Memory B cell (primary cell): ENCODE measurements at places on chromosomes 5 and 9.
A peak's percentile ranks its signal among the peaks of the same experiment; 100 is the strongest.

DNA sequence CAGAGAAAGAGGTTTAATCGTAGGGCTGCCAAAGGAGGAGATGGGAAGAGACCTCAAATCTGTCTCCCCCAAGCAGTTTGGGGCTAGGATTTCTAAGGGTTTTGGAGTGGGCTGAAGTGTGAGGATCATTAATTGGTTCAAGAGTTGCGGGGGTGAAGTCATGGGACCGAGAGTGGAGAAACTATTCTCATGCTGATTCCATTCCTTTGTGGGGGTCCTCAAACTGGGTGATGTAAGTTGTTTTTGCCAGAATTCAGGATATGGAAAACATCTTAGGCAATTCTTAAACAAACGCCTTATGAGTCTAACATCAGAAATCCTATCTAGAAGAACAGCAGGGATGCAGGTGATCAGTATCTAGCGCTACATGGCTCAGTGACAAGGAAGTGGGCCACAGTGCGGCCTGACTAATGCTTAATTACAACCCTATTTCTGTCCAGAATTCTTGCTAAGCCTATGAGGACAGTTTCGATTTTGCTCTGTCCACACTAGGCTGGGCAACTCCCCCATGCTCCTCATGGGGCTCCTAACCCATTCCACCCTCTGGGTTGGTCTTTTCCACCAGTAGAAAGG lies 27.7 kb upstream of the TRIO start:
- H3K27ac ChIP-seq: no peak overlapping the region
- peaks cover 2% of the 10 kb centered on the region for H3K27me3 ChIP-seq
- H3K4me3 ChIP-seq: no peak overlapping the region
- no peak for DNase-seq

DNA sequence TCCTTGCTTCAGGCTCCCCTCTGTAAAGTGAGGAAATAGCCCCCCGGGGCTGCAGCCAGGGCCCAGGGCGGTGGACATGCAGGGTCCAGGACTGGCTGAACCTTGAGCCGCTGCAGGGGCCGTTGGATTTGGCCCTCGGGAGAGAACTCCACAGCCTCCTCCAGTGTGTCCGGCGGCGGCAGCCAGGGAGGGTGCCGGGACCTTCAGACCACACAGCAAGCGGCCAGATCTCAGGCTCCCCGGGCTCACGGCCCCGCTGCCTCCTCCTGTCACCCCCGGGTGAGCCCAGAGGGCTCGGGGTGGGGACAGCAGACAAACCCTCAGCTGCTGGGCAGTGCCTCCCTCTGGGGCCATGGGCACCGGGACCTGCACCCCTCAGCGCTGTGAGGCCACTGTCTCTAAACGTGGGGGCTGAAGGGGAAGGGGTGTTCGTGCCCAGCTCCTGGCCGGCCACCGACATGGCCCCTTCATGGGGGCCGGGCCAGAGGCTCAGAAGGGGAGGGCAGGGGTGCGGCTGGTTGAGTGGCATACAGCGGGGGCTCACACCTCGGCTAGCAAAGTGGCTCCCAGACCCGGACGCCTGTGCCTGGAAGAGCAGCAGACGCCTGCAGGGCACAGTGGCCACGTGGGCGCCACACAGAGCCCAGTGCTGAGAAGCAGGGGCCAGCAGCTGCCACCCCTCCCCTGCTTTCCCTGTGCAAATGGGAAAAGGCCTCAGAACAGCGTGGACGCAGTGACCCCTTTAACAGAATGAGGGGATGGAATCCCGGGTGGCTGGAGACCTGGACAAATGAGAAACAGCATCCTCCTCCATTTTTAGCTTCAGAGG lies 19.7 kb downstream of the SLC9A3 start:
- peaks cover 2% of the 10 kb centered on the region for H3K36me3 ChIP-seq
- no peaks in the 10 kb centered on the region for H3K4me1 ChIP-seq
- no peak overlapping the region for H3K4me3 ChIP-seq
- H3K27ac ChIP-seq: no peak overlapping the region

DNA sequence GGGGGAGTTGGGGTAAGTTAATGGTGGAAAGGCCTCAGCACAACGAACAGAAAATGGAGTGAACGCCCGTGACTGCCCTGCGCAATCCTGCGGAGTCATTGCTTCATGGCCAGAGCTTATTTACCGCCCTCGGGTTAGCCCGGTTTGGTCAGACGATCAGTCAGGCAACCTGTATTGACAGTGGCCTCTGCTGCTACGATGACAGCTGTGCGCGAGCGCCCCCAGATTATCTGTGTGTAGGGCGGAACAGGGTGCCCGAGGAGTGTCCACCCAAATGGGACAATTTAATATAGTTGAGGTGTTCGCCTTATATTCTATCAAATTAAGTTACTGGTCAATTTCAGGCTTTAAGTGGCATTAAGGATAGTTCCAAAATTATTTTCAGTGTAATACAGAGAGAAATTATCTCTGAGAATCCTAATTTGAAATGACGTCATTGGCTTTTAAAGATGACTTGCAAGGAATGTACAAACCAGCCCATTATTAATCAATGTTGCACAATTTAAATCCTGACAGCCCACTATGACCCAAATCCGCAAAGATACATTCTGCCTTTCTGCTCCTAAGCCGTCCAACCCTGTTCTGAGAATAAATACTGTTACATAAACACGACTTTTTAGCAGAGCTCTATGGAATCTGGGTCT lies 879 bp upstream of the UBQLN1 start:
- peak overlapping the region; percentile 100 for H3K4me3 ChIP-seq
- peaks cover 24% of the 10 kb centered on the region for H3K4me1 ChIP-seq
- DNase-seq: no peak
- peak overlapping the region; percentile 100 for H3K27ac ChIP-seq
- no peaks in the 10 kb centered on the region for H3K36me3 ChIP-seq
- no peaks in the 10 kb centered on the region for H3K27me3 ChIP-seq

- no peak overlapping the region for H3K4me3 ChIP-seq
- no peak overlapping the region for H3K27ac ChIP-seq
- peaks cover 31% of the 10 kb centered on the region for H3K36me3 ChIP-seq
- no peak for DNase-seq
- H3K27me3 ChIP-seq: no peaks in the 10 kb centered on the region
These were observed 205.6 kb downstream of the DENND1A start for GRCh38 chr9:123724211-123724796.

GRCh38 chr5:91839721-91840120 lies 456.6 kb upstream of the ARRDC3 start:
- H3K36me3 ChIP-seq: no peaks in the 10 kb centered on the region
- no peaks in the 10 kb centered on the region for H3K4me1 ChIP-seq
- H3K27me3 ChIP-seq: no peaks in the 10 kb centered on the region
- no peak overlapping the region for H3K27ac ChIP-seq
- no peak overlapping the region for H3K4me3 ChIP-seq
- no peak for DNase-seq

DNA sequence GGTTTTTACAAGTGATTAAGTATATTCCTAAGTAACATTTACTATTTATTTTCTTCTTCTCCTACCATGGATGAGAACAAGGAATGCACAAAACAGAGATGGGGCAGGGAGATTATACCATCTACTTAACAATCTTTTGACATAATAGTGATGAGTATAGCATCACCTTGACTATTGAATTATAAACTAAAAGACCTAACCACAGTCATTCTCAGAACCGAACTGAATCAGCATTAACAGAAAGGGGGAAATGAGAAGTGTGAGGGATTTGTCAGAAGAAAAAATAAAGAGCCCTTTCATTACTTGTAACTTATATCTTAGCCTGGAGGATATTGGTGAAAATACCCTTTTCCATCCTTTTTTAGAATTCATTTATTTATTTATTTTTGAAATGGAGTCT lies 21.9 kb downstream of the OR2Y1 start:
- H3K27me3 ChIP-seq: peaks cover 18% of the 10 kb centered on the region
- DNase-seq: no peak
- H3K4me1 ChIP-seq: no peaks in the 10 kb centered on the region
- no peak overlapping the region for H3K4me3 ChIP-seq
- no peak overlapping the region for H3K27ac ChIP-seq
- H3K36me3 ChIP-seq: peaks cover 3% of the 10 kb centered on the region

- peaks cover 1% of the 10 kb centered on the region for H3K36me3 ChIP-seq
- no peak for DNase-seq
- H3K27me3 ChIP-seq: no peaks in the 10 kb centered on the region
- no peak overlapping the region for H3K27ac ChIP-seq
- H3K4me3 ChIP-seq: no peak overlapping the region
These were observed 148.4 kb downstream of the TTLL11 start for GRCh38 chr9:121944711-121945191.

GRCh38 chr9:124134526-124134925 lies 123.0 kb downstream of the LHX2 start:
- DNase-seq: no peak
- peaks cover 35% of the 10 kb centered on the region for H3K4me1 ChIP-seq
- no peaks in the 10 kb centered on the region for H3K27me3 ChIP-seq
- no peak overlapping the region for H3K4me3 ChIP-seq

- H3K4me1 ChIP-seq: no peaks in the 10 kb centered on the region
- DNase-seq: no peak
- H3K27me3 ChIP-seq: no peaks in the 10 kb centered on the region
These were observed 91.2 kb downstream of the PDZD2 start for GRCh38 chr5:31730139-31730538.

GRCh38 chr5:16975950-16976624 lies 40.0 kb upstream of the MYO10 start:
- peaks cover under 1% of the 10 kb centered on the region for H3K27me3 ChIP-seq
- H3K36me3 ChIP-seq: peaks cover under 1% of the 10 kb centered on the region
- no peak overlapping the region for H3K27ac ChIP-seq

- peaks cover 41% of the 10 kb centered on the region for H3K36me3 ChIP-seq
- H3K4me3 ChIP-seq: peak overlapping the region; percentile 60
- DNase-seq: no peak
- peaks cover 39% of the 10 kb centered on the region for H3K4me1 ChIP-seq
- peak overlapping the region; percentile 94 for H3K27ac ChIP-seq
These were observed 27.2 kb downstream of the CCDC69 start for GRCh38 chr5:151196556-151197290.

DNA sequence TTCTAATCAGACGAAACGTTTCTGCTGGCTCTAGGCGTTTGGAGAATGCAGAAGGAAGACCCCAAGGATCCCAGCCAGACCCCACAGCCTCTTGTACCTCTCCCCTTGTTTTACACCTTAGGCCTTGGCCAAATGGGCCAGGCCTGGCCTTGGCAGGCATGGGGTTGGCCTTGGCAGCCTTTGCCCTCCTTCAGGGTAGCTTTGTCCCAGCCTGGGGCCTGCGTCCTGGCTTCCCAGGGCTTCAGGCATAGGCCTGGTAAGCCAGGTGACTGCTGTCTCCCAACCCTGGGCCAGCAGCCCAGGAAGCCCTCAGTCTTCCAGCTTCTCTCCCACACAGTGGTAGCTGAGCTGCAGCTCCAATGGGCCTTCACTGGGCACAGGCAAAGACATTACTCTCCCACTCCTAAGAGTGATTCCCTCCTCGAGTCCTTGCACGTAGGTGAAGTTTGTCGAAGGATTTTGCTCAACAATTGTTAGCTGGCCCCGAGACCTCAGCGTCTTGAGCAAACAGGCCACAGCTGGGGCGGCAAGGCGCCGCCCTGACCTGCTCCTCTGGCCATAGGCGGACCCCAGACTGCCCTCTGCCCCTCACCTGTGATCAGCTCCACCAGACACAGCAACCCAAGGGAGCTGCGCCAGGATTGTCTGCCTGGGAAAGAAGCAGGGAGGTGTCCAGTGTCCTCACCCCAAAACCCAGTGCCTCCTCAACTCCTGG lies 1.1 kb upstream of the PITX1 start:
- H3K4me3 ChIP-seq: peak overlapping the region; percentile 54
- peaks cover 22% of the 10 kb centered on the region for H3K4me1 ChIP-seq
- peaks cover 38% of the 10 kb centered on the region for H3K27me3 ChIP-seq
- no peak overlapping the region for H3K27ac ChIP-seq
- no peaks in the 10 kb centered on the region for H3K36me3 ChIP-seq
- DNase-seq: no peak

GRCh38 chr5:76718880-76719279 lies 3.0 kb downstream of the F2R start:
- DNase-seq: no peak
- H3K36me3 ChIP-seq: no peaks in the 10 kb centered on the region
- no peak overlapping the region for H3K4me3 ChIP-seq
- peaks cover 17% of the 10 kb centered on the region for H3K27me3 ChIP-seq
- no peak overlapping the region for H3K27ac ChIP-seq

DNA sequence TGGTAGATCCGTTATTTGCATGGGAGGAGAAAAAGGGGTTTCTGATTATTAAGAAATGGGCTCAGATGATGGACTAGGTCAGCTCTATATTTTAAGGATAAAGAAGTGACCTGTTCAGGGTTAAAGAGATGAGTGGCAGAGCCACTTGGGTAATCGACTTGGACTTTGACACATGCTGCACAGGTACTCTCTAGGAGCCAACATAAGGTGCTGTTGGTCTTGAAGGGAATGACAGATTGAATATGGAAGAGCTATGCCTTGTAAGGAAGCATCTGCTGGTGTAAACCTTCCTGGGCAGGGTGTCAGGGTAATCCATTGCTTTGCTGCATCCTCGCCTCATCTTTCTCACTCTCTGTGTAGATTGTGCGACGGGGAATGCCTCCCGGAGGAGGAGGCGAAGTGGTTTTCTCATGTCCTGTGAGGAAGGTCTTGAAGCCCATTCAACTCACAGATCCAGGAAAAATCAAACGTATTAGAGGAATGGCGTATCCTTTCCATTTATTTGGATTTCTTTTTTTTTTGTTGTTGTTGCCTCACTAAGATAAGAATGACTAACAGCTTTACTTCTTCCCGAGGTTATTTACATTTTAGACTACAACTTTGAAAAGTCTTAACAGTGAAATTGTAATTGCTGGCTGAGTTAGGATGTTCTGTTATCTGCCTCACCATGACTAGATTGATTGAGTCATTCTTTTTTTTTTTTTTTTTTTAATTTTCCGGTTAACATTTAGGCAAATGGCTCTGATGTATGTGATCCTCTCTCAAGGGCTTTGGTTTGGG lies 41.2 kb downstream of the RCL1 start:
- no peak for DNase-seq
- peaks cover 28% of the 10 kb centered on the region for H3K36me3 ChIP-seq
- no peak overlapping the region for H3K27ac ChIP-seq
- H3K27me3 ChIP-seq: no peaks in the 10 kb centered on the region

- no peak overlapping the region for H3K4me3 ChIP-seq
- H3K36me3 ChIP-seq: peaks cover 1% of the 10 kb centered on the region
- H3K27ac ChIP-seq: no peak overlapping the region
- H3K27me3 ChIP-seq: peaks cover 5% of the 10 kb centered on the region
- peaks cover 2% of the 10 kb centered on the region for H3K4me1 ChIP-seq
These were observed 271.1 kb downstream of the TRIM36 start for GRCh38 chr5:114898602-114899001.

- no peaks in the 10 kb centered on the region for H3K27me3 ChIP-seq
- no peak for DNase-seq
These were observed 12.3 kb downstream of the P4HA2 start for GRCh38 chr5:132215329-132215728.

DNA sequence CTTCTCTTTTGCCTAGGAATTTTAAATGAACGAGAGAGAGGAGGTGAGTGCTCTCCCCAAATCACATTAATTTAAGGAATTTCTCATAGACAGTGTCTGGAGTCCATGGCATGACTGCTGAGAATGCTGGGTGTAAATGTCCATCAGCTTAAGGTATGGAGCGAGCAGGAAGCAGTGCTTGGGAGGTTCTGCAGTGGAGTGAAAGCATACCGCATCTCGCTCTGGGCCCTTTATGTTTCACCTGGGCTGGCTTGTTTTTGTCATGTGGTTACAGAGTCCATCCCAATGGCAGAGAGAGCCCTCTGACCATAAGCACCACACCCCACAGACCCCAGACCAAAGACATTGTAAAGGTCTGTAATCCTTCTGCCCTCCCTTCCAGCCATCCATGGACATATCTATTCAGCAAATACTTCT lies 20.6 kb upstream of the TNFAIP8 start:
- no peaks in the 10 kb centered on the region for H3K27me3 ChIP-seq
- H3K36me3 ChIP-seq: peaks cover 10% of the 10 kb centered on the region
- DNase-seq: no peak
- peak overlapping the region; percentile 88 for H3K4me3 ChIP-seq
